NCI-H2081 (cell line): ENCODE measurements at places on chromosomes 11 and 22.

- DNase-seq = no peak
Measured at GRCh38 chr11:66462911-66463310, 3.8 kb upstream of the PELI3 start.

GRCh38 chr11:46278387-46279125, 1.1 kb downstream of the CREB3L1 start:
- DNase-seq = no peak

- DNase-seq = no peak
Measured at GRCh38 chr22:36175892-36176291, 15.3 kb upstream of the APOL3 start.

GRCh38 chr11:65918211-65919140, at the start of gene C11orf68:
Gene C11orf68 (minus strand): TSS chr11:65919062. CDS start chr11:65919031, 31 bp downstream.
- peak; percentile 28 for DNase-seq

DNA sequence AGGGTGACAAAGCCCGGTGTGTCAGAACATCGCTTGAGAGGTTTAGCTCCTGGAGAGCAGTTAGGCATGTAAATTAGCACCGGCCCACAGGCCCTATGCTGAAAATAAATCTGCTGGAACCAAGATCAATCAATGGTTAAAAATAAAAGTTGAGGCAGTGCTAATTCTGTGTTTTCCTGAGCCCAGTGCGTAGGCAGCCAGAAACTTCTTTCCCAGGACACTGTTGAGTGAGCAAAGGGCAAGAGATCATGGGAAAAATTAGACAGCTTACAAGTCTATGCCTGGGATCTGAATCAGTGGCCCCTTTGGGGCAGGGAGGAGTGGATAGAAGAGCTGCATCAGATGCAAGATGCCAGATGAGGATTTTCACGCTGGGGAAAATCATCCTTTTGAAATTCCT, 539.2 kb downstream of the BUD13 start:
- DNase-seq = no peak

DNA sequence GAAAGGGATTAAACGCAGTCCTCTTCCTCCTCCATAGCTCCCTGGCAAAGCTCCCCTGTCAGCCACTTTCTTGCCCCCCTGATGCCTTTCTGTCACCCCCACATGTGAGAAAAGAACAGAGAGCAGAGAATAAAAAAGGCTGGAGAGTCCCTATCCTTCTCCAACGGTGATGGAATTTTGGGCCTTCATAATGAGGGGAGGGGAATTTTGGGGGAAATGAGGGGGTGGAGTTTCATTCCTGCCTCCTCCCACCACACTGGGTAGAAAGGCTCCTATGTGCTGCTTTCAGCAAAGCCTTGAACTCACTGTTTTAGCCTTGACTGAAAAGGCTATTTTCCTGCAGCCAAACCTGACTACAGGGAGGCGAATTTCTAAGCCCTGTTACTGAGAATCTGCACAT, 59.3 kb downstream of the C11orf58 start:
- DNase-seq = no peak

- peak; percentile 21 for DNase-seq
Measured at GRCh38 chr11:46686886-46687795, 13.3 kb downstream of the ARHGAP1 start.

- no peak for DNase-seq
Measured at GRCh38 chr11:117392001-117392690, 64.5 kb downstream of the CEP164 start.

GRCh38 chr11:95228081-95228749, 2.8 kb downstream of the SESN3 start:
- no peak for DNase-seq

- no peak for DNase-seq
Measured at GRCh38 chr11:117906710-117907109, 22.5 kb downstream of the TMPRSS13 start.

- no peak for DNase-seq
Measured at GRCh38 chr22:46798366-46799350, 36.2 kb downstream of the TBC1D22A start.
